ENCODE measurements at places on chromosomes 5 and 9. TPM values are rescaled to one million over a fixed set of nuclear protein-coding genes. Genes with fewer than 3 reads are reported as not detected.

GRCh38 chr9:38182321-38182720 lies 113.3 kb upstream of the SHB start:
- no peak overlapping the region for H3K27ac ChIP-seq
- peaks cover 3% of the 10 kb centered on the region for H3K27me3 ChIP-seq
- H3K4me1 ChIP-seq, result peaks cover 6% of the 10 kb centered on the region
- DNase-seq, result no peak

GRCh38 chr9:87499424-87500017 lies 1.9 kb downstream of the DAPK1 start:
- H3K27ac ChIP-seq, result no peak overlapping the region
- no peak for DNase-seq
- H3K36me3 ChIP-seq, result no peaks in the 10 kb centered on the region
- H3K4me3 ChIP-seq, result no peak overlapping the region
- H3K27me3 ChIP-seq, result peaks cover 42% of the 10 kb centered on the region

Gene PRRX2
- total RNA-seq, result not detected

- no peaks in the 10 kb centered on the region for H3K36me3 ChIP-seq
- H3K27me3 ChIP-seq, result no peaks in the 10 kb centered on the region
- DNase-seq, result no peak
Measured at GRCh38 chr5:51411921-51412325, 28.7 kb downstream of the ISL1 start.

GRCh38 chr9:108163321-108164005 lies 673.9 kb upstream of the KLF4 start:
- no peaks in the 10 kb centered on the region for H3K4me1 ChIP-seq
- DNase-seq, result no peak
- no peak overlapping the region for H3K4me3 ChIP-seq
- no peaks in the 10 kb centered on the region for H3K27me3 ChIP-seq

Gene SH2D3C
- 75.6 TPM for total RNA-seq

GRCh38 chr5:131536211-131536826 lies 98.7 kb downstream of the RAPGEF6 start:
- DNase-seq, result no peak
- H3K27ac ChIP-seq, result peak overlapping the region; percentile 62
- H3K36me3 ChIP-seq, result peaks cover 32% of the 10 kb centered on the region
- peaks cover 60% of the 10 kb centered on the region for H3K4me1 ChIP-seq

DNA sequence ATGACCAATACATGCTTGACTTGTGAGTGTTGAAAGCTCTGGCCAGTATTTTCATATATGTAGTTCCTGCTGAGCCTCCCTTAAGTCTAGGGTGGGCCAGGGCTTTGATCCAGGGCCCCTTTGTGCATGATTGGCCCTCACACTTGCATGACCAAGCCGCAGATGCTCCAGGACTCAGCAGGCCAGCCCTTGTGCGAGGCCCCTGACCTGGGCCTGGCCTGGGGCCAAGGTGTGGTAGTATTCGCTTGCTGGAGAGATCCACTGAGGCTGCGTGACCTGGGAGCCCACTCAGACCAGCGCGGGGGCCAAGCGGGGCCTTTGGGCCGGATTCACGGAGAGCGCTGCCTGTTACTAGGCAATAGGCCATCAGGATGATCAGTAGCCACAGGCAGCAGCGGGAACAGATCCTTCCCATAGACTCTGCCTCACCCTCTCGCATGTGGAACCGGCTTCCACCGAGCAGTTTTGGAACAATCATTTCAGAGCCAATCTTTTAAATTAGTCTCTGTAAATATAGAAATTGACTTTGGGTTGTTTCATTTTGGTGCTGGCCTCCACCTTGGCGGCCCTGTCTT lies 79.0 kb upstream of the PTCH1 start:
- H3K4me3 ChIP-seq, result no peak overlapping the region
- no peak for DNase-seq
- H3K36me3 ChIP-seq, result no peaks in the 10 kb centered on the region
- no peak overlapping the region for H3K27ac ChIP-seq

Gene S1PR3
- total RNA-seq, result not detected

GRCh38 chr5:90504743-90505142 lies 24.6 kb downstream of the LYSMD3 start:
- no peak overlapping the region for H3K27ac ChIP-seq
- peaks cover 9% of the 10 kb centered on the region for H3K4me1 ChIP-seq
- DNase-seq, result no peak
- no peaks in the 10 kb centered on the region for H3K27me3 ChIP-seq

DNA sequence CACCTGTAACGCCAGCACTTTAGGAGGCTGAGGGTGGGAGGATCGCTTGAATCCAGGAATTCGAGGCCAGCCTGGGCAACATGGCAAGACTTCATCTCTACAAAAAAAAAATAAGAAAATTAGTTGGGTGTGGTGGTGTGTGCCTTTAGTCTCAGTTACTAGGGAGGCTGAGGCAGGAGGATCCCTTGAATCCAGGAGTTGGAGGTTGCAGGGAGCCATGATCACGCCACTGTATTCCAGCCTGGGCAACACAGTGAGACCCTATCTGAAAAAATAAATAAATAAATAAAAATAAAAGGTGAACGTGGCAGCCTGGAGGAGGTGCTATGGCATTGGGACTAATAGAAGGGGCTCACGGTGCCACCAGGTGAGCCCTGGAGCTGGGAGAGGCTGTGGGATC lies 7.1 kb downstream of the FGFR4 start:
- peaks cover 7% of the 10 kb centered on the region for H3K27me3 ChIP-seq
- no peak overlapping the region for H3K4me3 ChIP-seq
- no peak for DNase-seq
- no peak overlapping the region for H3K27ac ChIP-seq
- H3K4me1 ChIP-seq, result no peaks in the 10 kb centered on the region

Gene SPINK6
- total RNA-seq, result not detected

- no peaks in the 10 kb centered on the region for H3K36me3 ChIP-seq
- no peak overlapping the region for H3K4me3 ChIP-seq
- no peak for DNase-seq
- H3K4me1 ChIP-seq, result no peaks in the 10 kb centered on the region
- H3K27me3 ChIP-seq, result no peaks in the 10 kb centered on the region
Measured at GRCh38 chr5:123845356-123846100, 333.6 kb downstream of the CSNK1G3 start.

DNA sequence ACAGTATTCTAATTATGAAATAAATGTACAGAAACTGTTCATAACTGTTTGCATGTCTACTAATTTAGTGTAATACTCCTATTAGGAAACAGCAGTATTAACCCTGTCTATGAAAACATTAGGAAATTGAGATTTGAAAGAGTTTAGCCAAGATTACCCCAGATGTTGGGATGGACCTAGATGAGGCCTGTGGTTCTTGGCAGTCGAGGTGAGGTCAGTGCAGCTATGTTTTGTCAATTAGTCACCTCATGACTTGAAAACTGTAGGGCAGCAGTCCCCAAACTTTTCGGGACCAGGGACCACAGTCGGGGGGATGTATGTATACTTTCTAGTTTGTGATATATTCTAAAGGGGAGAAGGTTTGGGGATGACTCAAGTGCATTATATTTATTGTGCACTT lies 4.7 kb downstream of the LNPEP start:
- no peak overlapping the region for H3K27ac ChIP-seq
- peaks cover 49% of the 10 kb centered on the region for H3K36me3 ChIP-seq
- H3K27me3 ChIP-seq, result no peaks in the 10 kb centered on the region

DNA sequence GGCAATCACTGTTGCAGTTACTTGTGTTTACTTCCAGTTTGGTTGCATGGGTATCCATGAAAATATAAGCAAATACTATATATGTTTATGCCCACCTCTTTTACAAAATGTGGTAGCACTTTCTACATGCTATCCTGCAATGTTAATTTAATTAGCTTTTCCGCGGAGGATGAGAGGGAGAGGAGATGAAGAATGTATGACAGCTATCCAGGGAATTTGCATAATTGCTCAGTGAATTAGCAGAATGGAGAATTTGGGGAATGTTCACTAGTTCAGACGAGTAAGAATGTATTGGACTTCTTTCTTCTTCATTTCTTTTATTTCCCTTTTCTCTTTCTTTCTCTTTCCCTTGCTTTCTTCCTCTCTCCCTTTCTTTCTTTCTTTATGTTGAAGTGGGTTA lies 140.7 kb upstream of the SLC28A3 start:
- H3K4me1 ChIP-seq, result no peaks in the 10 kb centered on the region
- H3K36me3 ChIP-seq, result no peaks in the 10 kb centered on the region
- DNase-seq, result no peak
- H3K4me3 ChIP-seq, result no peak overlapping the region

Gene CSF2
- total RNA-seq, result 0.55 TPM

DNA sequence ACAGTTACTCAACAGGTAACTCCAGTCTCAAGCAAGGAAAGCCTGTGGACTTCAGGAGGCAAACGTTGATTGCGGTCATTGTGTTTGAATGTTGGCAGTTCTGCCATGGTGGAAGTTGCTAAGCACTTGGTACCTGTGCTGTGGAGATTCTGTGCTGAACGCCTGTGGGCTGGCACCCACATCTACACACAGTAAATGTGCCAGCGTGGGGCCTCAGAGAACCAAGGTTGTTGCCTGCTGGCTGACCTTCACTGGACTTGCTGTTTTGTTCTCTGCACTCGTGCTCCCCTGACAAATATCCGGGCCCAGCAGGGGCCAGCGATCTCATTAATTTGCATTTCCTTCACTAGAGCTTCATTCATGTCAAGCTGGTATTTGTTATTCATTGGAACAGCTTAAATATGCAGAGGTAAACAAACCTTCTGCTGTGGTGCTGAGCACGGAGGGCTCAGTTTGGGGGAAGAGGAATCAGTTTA lies 141.8 kb downstream of the PRKACG start:
- H3K36me3 ChIP-seq, result no peaks in the 10 kb centered on the region
- peaks cover 3% of the 10 kb centered on the region for H3K27me3 ChIP-seq
- no peak overlapping the region for H3K4me3 ChIP-seq
- no peaks in the 10 kb centered on the region for H3K4me1 ChIP-seq
- no peak for DNase-seq

DNA sequence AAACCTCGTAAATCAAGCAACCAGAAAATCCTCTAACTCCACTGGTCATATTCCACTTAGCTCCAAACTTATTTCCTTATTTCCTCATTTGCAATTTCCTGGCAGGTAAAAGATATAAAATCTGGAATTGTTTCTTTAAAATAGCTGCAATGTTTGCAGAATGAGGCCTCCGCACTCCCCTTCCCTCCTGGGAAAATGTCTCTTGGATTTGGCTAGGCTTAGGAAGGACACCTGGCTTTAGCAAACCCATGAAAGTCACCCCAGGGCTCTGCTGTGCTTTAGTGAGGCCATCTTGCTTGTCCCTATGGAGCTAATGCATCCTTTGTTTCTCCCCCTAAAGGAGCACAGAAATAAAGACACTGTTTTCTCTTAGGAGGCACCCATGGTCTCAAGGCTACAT lies 10.5 kb downstream of the ARSB start:
- H3K27me3 ChIP-seq, result no peaks in the 10 kb centered on the region
- DNase-seq, result no peak
- no peak overlapping the region for H3K4me3 ChIP-seq
- peaks cover 1% of the 10 kb centered on the region for H3K36me3 ChIP-seq
- H3K4me1 ChIP-seq, result peaks cover 13% of the 10 kb centered on the region
